ENCODE measurements at places on chromosomes 11 and 22.

DNA sequence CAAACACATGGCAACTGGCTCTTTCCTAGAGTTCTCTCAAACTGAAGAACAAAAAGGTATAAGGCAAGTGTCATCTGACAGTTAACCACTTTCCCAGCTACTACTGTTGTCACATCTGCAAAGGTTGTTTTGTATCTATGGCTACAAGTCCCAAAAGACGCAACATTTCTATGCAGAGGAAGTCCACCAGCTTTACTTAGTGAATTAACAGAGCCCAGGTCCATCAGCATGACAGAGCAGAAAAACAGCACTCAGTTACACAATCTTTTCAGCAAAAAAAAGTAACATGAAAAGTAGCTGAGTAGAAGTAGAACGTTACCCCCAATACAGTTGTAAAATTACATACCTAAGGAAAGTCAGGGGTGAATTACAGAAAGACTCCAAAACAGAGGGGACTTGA lies 12.1 kb downstream of the CPSF7 start:
- no peak for DNase-seq

GRCh38 chr22:41327124-41327523 lies 25.8 kb downstream of the ZC3H7B start:
- no peak for DNase-seq

DNA sequence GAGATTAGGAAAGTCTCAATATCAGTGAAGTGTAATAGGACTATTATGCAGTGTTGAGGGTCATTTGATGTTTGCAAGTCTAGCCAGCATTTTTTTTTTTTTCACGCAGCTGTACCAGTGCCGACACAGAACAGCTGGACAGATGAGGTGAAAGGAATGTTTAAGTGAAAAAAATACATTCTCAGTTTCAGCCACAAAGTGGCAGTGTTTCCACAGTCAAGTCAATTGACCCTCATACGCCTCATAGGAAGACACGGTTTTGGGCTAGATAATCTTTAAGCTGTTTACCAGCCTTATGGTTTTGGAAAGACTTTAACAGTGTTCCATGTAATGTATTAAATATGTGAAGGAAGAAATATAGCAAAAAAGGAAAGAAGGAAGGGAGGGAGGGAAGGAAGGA lies 349.9 kb upstream of the ANO3 start:
- DNase-seq: no peak

GRCh38 chr11:103636232-103636631 lies 400.2 kb upstream of the DDI1 start:
- DNase-seq: no peak

- DNase-seq: no peak
Measured at GRCh38 chr11:96051820-96052219, 127.9 kb upstream of the MTMR2 start.

DNA sequence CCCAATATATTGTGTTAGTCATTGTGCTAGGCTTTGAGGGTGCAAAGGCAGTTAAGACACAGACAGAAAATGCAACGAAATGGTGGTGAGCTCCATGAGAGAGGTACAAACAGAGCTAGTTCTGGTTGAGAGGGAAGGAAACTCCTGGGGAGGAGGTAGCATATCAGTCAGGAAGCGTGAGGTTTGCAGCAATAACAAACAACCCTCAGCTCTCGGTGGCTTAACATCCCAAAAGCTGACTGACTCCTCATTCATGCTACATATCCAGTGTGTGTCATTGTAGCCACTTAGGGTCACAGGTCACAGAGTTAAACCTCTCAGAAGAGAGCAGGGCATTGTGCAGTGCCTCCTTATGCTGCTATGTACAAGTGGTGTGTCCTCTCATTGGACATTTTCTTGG lies 1.7 kb upstream of the ST14 start:
- no peak for DNase-seq

GRCh38 chr11:62708793-62709192 lies 1.3 kb downstream of the GNG3 start:
- DNase-seq: no peak

- DNase-seq: no peak
Measured at GRCh38 chr11:68331338-68331947, 19.1 kb downstream of the LRP5 start.

- DNase-seq: no peak
Measured at GRCh38 chr11:123549926-123550917, 104.2 kb downstream of the SCN3B start.

GRCh38 chr11:9569588-9570164 lies 3.8 kb upstream of the WEE1 start:
- no peak for DNase-seq

DNA sequence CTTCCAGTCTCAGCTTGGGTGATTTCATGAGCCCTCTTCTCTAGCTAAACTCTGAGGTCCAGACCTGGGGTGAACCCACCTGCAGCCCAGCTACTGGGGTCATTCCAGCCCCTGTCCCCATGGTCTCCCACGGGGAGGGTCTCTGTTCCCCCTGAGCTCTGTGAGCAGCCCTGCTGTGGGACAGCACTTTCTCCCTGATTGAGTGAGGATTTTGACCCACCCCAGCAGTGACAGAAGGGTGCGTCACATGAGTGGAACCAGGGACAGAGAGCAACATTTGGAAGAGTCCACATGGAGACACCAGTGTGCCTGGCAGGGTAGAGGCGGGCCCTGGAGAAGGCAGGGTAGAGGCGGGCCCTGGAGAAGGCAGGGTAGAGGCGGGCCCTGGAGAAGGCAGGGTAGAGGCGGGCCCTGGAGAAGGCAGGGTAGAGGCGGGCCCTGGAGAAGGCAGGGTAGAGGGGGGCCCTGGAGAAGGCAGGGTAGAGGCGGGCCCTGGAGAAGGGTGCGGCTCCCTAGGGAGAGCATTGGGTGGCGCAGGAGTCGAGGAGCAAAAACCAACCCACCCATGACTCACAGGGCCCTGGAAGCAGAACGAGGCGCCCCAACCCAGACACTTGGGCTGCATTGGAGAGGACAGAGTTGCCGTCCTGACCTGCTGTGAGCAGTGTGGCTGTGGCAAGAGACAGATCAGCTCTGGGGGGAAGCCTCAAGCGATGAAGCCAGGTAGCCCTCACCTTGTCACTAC lies 227.7 kb upstream of the B3GAT1 start:
- DNase-seq: no peak

- DNase-seq: no peak
Measured at GRCh38 chr22:44663256-44663999, 38.6 kb upstream of the PRR5 start.

- DNase-seq: no peak
Measured at GRCh38 chr11:11335043-11335442, 18.0 kb downstream of the CSNK2A3 start.

DNA sequence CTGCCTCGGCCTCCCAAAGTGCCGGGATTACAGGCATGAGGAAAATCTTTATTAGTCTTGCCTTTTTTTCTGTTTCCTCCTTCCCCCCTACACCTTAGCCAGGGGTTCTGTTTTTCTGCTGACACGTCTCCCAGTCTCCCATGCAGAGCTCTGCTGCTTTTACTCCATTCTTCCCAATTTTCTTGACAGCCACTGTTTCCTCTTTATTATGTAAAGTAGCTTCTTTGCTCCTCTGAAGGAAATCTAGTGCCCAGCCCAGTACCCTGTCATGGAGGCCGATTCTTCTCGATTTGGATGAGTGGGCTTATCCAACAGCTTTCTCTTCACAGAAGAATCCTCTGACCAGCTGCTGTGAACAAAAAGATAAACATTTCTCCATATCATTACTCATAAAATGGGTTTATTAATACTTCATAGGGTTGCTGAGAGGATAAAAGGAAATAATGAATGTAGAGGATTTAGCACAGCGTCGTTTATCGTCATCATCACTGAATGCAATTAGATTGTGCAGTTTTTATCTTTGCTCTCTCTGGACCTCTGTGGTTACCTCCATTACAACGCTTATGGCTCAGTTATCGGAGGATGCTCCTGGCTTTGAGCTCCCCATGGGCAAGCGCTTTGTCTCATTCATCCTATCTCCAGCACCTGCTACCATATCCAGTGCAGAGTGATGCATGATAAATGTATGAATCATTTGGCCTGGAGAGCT lies 375.6 kb upstream of the C11orf87 start:
- DNase-seq: no peak

- no peak for DNase-seq
Measured at GRCh38 chr11:115220423-115220822, 283.8 kb downstream of the CADM1 start.

DNA sequence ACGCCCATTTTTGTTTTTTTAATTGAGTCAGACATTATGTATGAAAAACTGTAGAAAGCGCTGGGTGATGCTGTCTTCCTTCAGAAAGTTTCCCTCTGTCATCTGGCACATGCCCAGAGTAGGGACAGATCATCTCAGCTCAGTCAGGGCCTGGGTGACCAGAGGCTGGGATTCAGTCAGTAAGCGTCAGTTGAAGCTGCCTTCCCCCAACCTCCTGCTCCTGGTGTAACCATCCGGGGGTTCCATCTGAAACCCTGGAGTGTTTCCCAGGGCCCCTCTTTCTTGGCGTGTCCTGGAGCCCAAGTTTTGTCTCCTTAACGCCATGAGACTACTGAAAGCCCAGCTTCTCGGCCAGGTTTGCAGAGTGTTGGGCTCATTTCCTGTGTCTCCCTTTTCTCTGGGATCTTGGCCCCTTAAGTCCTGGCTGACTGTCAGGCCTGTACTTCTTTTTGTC lies 10.7 kb downstream of the PPFIA1 start:
- no peak for DNase-seq

- DNase-seq: no peak
Measured at GRCh38 chr22:28246397-28246796, 327.3 kb upstream of the PITPNB start.

- no peak for DNase-seq
Measured at GRCh38 chr22:24107661-24108060, 73.6 kb upstream of the SUSD2 start.

GRCh38 chr11:74102321-74102720 lies 68.5 kb downstream of the C2CD3 start:
- DNase-seq: no peak

DNA sequence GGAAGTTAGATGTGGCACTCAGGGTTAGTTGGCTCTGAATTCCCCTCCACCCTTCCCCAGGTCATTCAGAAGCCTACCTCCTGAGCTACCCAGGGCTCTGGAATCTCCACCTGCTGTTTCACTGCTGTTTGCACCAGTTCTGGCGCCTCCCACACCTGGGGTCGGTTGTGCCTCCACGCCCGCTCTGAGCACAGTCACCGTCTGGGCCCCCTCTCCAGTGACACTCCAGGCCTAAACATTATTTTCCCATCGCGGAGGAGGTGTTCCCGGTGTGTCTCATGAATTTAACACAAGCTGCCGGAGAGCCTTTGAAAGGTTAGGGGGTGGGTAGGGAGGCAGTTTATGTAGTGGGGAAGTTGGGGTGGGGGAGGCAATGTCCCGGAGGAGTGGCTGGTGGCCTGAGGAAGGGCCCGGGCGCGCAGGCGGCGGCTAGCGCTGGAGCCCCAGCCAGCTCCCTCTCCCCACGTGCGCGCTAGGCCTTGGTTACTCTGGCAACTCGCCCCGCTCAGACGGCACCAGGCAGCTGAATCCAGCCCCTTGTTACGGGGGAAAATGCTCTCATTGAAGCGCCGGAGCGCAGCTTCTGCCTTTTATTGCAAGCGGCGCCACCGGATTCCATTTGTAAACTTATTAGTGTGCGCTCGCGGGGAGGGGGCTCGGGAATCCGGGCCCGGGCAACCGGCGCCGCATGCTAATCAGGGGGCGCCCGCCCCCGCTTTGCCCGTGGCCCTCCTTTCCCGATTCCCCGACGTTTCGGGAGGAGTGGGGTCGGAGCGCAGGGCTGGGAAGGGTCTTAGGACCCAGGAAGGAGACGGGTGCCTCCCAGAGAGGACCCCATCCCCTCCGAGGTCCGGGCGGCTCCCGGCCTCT lies 52.4 kb downstream of the GRIK4 start:
- DNase-seq: no peak

- no peak for DNase-seq
Measured at GRCh38 chr11:32016111-32016510, 74.8 kb upstream of the RCN1 start.

DNA sequence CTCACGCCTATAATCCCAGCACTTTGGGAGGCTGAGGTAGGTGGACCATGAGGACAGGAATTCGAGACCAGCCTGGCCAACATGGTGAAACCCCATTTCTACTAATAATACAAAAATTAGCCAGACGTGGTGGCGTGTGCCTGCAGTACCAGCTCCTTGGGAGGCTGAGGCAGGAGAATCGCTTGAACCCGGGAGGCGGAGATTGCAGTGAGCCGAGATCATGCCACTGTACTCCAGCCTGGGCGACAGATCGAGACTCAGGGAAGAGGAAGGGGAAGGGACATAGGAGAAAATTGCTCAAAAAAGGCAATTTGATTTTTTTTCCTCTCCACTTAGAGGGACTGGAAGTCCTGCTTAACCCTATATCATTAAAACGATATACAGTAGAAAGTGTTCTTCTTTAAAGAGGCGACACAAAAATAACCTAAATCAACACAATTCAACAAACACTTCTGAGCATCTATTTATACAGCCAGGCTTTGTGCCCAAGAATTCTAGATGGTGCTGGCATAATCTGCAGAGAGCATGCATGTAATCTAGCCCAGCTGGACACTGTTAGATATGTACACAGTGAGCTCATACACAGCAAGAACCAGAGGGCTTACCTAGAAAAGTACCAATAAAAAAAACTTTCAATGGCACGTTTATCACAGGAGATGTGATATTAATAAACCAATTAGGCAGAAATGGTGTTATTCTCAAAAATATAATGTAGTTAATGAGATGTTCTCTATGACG lies 20.9 kb upstream of the DENND5A start:
- no peak for DNase-seq

GRCh38 chr22:29912605-29913398 lies 29.8 kb downstream of the MTMR3 start:
- no peak for DNase-seq

GRCh38 chr11:86515297-86516094 lies 140.8 kb downstream of the CCDC81 start:
- no peak for DNase-seq

- DNase-seq: no peak
Measured at GRCh38 chr11:35144136-35144741, 5.3 kb downstream of the CD44 start.

GRCh38 chr11:110092111-110092514 lies 1.1 kb upstream of the ZC3H12C start:
- no peak for DNase-seq

DNA sequence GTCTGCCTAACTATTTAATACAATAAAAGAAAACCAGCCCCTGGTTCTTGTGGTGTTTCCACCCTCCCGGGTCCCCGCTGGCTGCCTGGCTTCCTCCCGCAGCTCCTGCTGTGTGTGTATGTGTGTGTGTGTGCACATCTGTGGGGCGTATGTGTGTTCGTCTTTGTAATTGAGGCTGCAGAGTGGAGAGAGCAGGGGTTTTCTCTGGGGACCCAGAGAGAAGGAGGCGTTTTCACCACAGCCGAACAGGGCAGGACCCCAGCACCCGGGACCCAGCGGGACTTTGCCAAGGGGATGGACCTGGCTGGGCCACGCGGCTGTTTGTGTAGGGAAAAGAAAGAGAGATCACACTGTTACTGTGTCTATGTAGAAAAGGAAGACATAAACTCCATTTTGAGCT lies 42.7 kb downstream of the IGLL1 start:
- DNase-seq: no peak

DNA sequence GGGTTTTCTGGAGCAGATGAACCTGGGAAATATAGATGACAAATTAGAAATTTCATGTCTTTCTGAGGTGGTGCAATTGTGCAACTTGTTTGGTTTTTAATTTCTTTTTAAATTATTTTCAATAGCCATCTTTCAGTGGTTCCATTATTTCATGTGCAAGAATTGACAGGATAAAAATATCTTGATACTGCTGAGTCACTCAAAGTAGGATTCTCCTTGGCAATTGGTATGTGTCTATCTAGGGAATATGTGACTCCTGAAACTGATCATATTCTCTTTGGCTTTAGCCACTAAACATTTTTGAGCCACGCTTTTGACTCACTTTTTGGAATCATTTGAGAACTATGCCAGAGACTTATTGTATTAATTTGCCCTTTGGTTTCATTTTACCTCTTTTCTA lies 331.5 kb downstream of the KCNA4 start:
- DNase-seq: no peak
